ENCODE measurements at places on chromosomes 6 and 20.
A peak's percentile ranks its signal among the peaks of the same experiment; 100 is the strongest.

- DNase-seq, result no peak
These were observed 14.3 kb upstream of the PIM1 start for GRCh38 chr6:37155394-37156312.

DNA sequence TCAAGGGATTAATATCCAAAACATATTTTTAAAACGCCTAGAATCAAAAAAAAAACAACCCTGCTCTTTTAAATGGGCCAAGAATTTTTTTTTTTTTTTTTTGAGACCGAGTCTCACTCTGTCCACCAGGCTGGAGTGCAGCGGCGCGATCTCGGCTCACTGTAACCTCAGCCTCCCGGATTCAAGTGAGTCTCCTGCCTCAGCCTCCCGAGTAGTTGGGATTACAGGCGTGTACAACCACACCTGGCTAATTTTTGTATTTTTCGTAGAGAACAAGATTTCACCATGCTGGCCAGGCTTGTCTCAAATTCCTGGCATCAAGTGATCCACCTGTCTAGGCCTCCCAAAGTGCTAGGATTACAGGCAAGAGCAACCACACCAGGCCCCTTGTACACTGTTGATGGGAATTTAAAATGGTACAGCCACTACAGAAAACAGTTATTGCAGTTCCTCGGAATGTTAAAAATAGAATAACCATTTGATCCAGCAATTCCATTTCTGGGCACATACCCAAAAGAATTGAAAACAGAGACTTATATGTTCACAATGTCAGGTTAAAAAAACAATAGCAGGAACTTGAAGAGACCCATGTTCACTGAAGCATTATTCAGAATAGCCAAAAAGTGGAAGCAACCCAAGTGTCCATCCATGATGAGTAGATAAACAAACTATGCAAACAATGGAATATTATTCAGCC, 3.1 kb upstream of the MYL9 start:
- DNase-seq, result no peak

GRCh38 chr6:85459224-85459901, 9.5 kb downstream of the NT5E start:
- peak; percentile 95 for DNase-seq

- DNase-seq, result no peak
These were observed 141.3 kb upstream of the CENPW start for GRCh38 chr6:126198631-126199030.

DNA sequence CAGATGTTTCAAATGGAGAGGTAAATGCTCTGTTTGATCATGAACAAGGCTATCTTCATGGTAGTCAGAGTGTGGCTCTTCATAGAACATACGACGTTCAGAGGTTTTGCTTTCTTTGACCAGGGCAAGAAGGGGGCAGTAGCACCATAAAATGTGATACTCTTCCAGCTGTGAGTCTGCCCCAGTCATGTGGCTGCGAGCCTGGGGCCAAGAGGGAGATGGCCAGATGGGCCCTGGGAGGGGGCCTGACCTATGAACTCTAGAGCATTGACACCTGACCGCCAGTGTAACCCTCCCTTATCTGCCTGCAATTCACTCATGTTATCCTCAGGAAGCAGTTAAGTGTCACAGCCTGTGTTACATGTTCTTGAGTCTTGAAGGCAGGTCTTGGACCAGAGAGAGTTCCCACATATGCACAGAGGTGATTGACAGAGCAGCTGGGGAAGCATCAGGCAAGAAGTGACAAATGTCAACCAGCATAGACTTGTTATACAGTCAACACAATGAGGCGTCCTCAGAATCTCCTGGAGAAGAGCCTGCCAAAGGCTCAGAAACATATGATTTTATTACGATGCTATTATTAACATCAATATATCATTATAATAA, 55.0 kb downstream of the SCML4 start:
- DNase-seq, result no peak

DNA sequence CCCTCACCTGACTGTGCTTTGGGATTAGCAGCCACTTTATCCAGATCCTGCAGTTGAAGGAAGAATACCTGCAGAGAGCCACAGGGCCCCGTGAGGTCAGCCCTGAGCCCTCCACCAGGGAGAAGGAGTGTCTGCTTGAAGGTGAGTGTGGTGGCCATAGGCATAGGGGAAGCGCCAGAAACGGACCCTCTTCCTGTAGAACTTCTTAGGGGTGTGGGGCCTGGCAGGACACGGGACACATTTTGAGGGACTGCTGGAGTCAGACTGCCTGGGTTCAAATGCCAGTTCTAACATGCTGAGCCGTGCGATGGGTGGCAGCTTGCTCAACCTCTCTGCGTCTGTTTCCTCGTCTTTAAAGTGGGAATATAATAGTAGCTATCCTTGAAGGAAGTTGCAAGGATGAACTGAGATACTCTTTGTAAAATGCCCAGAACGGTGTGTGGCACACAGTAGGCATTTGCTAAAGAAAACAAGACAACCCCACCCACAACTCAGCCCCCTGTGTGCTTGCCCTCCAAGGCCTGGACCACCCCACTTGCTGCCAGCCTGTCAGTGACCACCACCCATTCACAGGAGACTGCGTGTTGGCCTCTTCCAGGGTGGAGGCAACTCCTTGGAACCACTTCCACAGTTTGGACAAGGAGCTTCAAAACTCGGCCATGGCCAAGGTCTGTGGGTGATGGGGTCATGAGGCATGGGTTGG, 4.8 kb upstream of the BAK1 start:
- DNase-seq, result no peak

GRCh38 chr20:62487561-62488354, 12.0 kb upstream of the GATA5 start:
- DNase-seq, result no peak

GRCh38 chr6:6612308-6612707, 23.8 kb downstream of the LY86 start:
- no peak for DNase-seq

GRCh38 chr6:63268574-63268973, 51.2 kb downstream of the LGSN start:
- no peak for DNase-seq

- no peak for DNase-seq
These were observed 31.2 kb downstream of the OR14J1 start for GRCh38 chr6:29332676-29333075.

DNA sequence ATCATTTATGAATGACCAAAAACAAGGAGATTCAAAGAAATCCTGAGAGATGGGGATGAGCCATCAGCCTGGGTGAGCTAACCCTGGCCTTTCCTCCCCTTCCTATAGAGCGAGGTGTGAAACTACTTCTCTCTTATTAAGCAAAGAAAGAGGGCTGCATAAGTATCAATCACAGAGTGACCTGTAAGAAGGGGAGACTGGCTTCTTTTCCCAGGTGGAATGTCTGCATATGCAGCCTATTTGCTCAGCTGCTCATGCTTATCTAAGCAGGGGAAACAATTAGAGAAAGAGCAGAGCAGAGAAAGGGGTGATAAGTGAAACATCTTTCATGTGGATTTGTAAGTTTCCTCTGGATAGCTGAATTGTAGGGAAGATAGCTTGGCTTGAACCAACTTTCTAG, 160.0 kb downstream of the PKHD1 start:
- no peak for DNase-seq

DNA sequence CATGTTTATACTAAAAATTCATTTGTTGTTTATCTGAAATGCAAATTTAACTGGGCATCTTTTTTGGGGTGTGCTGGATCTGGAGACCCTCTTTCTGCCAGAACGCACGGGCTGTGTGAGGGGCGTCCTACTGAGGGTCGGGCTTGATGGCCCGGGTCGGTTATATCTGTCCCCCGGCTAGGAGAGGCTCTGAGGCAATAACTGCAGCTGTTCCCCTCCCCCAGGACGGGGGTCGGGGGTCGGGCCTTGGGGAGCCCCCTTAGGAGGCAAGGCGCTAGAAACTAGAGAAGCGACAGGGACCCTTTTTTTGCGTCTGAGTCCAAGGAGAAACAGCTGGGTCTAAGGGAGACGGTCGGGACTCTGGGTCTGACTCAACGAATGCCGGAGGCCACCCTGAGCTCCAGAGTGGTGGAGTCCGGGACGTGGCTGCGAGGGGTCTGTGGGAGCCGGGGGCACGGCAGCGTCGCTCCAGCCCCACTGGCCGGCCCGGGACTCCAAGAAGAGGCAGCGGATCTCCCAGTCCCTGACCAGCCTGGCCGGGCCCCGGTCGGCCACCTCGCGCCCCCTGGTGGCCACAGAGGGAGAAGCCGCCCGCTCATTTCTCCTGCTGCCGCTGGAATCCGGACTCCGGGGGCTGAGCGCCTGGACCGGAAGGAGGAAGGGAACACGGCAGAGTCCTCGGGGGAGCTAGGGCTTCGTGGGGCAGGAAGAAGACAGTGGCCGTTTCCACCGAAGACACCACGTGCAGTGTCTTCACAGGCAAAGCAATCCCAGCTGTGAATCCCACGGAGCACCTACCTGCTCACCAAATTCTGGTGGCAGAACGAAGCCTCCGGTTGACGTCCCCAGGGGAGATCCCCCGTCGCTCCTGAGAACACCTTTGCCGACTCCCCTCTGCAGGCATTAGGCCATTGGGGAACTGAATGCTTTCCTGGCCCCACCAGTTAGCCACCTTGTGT, 24.0 kb upstream of the SCML4 start:
- peak; percentile 14 for DNase-seq

GRCh38 chr6:109229536-109229935, 134.2 kb downstream of the CEP57L1 start:
- DNase-seq, result no peak

DNA sequence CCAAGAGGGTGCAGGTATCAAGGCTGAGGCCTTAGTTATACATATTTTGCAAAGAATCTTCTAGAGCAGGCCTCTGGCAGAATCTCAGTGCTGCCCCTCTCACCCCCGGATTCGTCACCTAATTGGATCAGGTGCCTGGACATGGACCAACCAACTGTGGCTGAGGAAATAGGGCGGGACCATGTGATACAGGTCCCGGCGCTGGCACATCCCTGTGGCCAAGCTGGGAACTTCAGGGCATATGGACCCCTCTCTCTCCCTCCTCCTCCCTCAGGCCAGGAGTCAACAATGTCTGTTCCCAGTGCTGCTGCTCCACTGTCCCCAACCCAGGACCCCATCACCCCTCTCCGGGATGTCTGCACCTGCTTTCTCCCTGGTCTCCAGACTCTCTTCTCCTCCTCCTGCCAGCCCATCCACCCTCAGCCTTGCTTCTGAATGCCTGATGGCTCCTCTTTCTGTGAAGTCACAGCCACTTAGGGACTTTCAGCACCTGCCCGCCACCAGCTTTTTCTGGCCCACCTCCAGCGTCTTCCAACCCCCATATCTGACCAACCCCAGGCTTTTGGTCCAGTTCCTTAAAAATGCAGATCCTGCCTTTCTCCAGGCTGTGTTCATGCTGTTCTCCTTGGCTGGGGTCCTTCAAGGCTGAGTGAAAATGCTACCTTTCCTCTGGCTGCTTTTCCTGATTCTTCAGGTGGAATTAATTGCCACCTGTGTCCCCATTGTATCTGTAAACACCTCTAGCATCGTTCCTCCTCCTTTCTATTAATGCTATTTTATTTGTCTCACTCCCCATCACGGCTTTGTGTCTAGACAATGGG, 19.0 kb upstream of the MLN start:
- DNase-seq, result no peak

DNA sequence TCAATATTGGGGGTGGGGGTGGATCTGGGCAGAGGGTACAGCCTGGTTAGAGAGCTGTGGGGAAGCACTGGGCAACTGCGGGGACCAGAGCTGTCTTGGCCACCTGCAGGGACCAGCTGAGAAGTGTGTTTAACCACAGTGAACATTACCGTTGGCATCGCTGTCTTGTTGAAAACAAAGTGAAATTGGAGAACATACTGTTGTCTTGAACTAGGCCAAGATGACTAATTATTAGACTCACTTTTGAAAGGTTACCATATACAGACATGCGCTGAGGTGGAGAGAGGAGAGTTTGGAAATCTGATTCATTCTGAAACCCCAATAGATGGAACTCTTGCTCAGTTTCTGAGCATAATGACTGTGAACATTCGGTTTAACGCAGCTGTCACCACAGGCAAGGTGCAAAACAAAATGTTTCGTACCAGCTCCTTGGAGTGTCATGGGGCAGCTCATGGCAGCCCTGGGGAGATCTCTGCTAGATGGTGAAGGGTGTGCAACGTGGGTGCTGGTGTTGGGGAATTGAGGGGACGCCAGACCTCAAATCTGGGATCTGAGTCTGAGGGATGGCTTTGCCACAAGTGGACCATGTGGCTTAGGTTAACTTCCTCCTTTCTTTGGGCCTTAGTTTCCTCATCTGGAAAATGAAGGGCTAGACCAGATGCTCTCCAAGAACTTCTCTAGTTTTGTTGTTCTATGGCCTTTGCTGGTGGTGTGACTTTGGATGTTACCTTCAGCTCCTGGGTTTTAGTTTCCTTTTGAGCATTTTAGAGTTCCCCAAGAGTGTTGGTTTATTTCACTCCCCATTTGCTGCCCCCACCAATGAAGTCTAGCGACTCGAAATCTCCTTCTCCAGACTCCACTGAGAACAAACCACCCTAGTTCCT, 24.6 kb upstream of the GTSF1L start:
- peak; percentile 62 for DNase-seq

DNA sequence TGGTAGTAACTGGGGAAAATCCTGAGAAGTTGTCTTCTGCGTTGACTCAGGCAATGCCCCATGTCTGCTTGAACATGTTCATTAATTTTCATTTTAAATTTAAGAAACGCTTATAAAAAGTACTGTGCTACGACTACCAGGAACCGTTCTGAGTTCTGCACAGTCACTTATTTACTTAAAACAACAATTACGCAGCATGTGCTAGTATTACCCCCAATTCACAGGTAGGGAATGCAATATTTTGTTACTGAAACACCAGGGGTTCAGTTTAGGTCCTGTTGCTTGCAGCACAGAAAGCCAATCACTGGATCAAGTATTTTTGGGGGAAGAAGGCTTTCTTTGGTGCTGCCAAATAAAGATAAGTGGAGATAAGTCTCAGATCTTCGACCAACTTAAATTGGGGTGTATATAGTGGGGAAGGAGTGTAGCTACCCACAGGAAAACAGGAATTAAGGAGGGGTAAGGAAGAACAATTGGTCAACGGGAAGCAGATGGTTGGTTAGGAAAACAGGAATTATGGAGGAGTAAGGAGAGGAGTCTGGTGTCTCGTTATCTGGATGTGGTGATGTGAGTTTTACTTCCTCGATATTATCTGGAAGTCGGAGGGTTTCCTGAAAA, 5.2 kb upstream of the LRP11 start:
- no peak for DNase-seq

DNA sequence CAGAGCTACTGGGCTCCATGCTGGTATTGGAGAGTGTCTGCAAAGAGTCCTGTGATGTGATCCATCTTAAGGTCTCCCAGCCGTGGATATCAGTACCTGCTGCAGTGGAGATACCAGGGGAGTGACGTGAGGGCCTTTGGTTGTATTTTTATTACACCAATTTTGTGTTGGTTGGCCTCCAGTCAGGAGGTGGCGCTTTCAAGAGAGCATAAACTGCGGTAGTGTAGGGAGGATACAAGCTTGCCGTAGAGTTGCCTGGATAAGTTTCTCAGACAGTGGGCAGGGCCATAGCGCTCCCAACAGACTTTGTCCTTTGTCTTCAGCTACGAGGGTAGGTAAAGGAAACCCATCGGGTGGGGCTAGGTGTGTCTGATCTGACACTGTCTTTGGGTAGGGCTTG, 113.0 kb upstream of the CEP162 start:
- no peak for DNase-seq

- DNase-seq, result no peak
These were observed 60.7 kb upstream of the SYNCRIP start for GRCh38 chr6:85703406-85703805.
